Activated CD4-positive, CD25-positive, alpha-beta regulatory T cell treated with anti-CD3 and anti-CD28 coated beads, Interleukin-2, amount 50 U/mL, for 24 hours (primary cell): ENCODE measurements at places on chromosomes 6 and 20.

DNA sequence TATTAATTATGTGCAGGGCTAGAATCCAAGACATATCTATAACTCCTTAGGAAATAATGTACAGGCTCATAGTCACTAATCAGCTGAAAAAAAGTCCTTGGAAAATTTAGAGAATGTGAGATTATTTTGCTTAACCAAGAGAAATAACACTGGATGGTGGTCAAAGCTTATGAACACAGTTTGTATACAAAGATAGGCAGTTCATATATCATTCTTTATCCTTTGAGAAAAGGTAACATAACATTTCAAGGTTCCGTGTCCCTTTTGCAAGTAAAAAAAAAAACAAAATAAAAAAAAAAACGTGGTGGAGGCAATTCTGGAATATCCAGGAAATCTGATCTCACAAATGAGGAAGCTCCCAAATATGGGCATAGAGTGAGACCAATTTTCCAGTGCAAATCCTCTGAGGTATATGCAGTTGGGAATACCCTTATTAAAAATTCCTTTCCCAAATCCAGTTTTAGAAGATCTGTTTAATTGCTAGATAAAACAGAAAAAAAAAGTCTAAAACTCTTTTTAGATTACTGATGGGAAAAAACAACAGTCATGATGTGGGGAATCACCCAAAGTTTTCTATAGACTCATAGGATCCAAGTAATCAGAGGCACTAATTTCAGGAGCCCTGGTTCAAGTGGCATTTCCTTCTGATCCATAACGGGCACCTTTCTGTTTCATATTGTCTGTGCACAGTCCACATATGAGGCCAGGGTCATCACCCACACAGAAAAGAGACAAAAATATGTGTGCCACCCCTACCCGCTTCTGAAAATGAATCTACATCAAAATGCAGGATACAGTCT is 17.7 kb upstream of the TNFAIP3 start:
- peak; percentile 82 for ATAC-seq

DNA sequence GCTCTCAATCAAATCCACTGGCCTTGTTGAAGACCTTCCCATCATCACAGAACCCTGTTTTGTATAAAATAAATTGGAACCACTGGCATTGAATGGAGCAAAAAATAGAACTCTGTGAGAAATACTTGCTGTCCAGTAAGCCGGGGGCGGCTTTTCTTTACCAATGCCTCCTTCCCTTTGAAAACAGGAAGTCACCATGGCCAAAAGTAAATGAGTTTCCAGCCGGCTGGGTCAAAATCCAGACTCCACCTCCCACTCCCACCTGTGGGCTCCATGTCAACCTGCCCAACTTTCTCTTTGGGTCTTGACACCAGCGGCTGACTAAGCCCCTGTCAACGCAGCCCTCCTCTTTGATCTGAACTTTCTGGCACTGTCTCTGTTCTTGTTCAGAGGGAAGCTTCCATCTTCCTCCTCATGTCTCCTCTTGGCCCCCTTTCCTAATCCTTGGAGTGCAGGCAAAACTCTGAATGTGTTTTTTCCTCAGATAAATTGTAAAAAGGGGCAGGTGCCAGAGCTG is 95.2 kb downstream of the TFAP2C start:
- ATAC-seq = no peak

DNA sequence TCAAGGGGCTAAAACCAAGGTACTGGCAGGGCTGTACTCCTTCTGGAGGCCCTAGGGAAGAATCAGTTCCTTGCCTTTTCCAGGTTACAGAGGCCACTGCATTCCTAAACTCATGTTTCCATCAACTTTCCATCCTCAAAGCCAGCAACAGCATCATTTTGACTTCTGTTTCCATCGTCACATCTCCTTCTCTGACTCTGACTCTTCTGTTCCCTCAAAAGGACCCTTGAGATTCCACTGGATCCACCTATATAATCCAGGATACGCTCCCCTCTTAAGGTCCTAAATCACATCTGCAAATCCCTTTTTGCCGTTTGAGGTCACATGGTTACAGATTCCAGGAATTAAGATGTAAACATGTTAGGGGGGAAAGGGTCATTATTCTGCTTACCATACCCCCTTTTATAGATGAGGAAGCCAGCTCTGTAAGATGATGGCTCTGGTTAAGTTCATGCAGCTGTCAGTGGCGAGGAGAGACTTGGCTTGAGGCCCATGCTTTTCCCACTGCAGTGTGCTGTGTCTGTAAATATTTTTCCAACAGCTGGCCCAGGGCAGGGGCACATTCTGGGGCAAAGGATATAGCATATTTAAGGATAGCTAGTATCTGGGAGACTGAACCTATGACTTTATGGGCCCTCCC is 114.6 kb downstream of the TNFRSF21 start:
- ATAC-seq = no peak

DNA sequence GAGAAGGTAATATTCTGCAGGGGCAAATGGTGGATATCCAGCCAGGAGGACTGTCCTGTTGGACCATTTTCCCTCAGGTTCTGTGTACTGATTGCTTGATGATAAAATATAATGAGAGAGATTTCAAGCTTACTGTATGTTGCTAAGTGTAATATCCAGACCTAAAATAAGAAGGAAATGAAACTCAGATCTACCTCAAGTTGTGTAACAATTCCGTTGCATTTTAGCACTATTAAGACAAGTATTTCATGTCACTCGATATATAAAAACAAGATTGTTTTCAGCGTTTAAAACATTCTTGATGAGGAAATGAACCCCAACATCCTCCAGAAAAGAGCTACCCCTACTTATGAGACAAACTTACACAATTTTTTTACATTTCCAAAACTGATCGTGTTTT is 57.2 kb downstream of the RGS17 start:
- ATAC-seq = no peak

- ATAC-seq = no peak
These were observed 51.3 kb upstream of the REV3L start for GRCh38 chr6:111534231-111534751.

DNA sequence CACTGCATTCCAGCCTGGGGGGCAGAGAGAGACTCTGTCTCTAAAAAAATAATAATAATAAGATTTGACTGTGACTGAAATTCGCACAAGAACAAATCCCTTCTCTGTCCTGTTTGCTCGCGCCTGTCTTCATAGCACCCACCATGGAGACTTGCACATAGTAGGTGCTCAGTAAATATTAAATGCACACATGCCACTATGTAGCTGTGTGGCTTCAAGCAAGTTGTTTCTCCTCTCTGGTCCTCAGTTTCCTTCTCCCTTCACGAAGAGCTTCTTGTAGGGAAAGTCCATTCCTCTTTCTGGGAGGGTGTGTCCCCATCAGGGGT is 15.4 kb upstream of the PTGIS start:
- no peak for ATAC-seq

- no peak for ATAC-seq
These were observed 29.3 kb downstream of the PYGB start for GRCh38 chr20:25277051-25277801.

- ATAC-seq = no peak
These were observed 13.1 kb downstream of the UQCC1 start for GRCh38 chr20:35398660-35399144.

GRCh38 chr6:38080360-38080759 is 260.8 kb downstream of the ZFAND3 start:
- no peak for ATAC-seq

GRCh38 chr6:139376017-139376330 is 1.5 kb upstream of the CITED2 start:
- no peak for ATAC-seq

DNA sequence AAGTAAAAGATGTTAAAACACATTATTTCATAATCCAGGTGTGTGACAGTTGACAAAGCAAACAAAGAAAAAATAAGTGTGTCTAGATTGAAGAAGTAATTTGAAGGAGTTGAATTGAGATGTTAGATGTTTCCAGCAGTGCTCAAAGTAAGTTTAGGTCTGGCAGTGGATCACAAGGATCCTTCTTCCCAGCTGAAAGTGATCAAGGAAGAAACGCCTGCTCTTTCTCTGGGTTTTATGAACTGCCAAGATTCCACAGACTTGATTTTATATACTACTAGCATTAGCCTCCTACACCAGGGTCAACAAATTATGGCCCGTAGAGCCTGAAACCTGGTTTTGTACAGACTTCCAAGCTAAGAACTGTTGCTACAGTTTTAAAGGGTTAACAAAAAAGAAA is 30.3 kb downstream of the STX7 start:
- no peak for ATAC-seq

DNA sequence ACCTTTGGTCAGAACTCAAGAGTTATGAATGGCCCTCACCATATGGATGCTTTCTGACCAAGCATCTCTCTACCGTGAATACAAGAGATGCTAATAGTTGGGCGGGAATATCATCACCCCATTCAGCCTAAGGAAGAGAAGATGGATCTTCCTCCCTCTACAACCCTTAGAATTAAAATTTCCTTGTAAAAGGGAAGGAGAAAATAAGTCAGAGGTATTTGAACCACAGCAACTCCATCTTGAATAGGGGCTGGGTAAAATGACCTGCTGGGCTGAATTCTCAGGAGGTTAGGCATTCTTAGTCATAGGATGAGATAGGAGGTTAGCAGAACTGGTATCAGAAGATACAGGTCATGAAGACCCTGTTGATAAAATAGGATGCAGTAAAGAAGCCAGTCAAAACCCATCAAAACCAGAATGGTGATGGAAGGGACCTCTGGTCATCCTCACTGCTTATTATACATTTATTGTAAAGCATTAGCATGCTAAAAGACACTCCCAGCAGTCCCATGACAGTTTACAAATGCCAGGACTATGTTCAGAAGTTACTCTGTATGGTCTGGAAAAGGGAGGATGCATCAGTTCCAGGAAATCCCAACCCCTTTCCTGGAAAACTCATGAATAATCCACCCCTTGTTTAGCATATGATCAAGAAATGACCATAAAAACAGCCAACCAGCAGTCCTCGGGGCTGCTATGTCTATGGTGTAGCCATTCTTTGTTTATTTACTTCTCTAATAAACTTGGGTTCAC is 101.2 kb downstream of the DTNBP1 start:
- no peak for ATAC-seq

- ATAC-seq = no peak
These were observed 53.5 kb upstream of the NXT1 start for GRCh38 chr20:23296841-23297701.
